Naive thymus-derived CD4-positive, alpha-beta T cell (primary cell): ENCODE measurements at places on chromosomes 7 and 10. TPM values are rescaled to one million over a fixed set of nuclear protein-coding genes. Genes with fewer than 3 reads are reported as not detected.

DNA sequence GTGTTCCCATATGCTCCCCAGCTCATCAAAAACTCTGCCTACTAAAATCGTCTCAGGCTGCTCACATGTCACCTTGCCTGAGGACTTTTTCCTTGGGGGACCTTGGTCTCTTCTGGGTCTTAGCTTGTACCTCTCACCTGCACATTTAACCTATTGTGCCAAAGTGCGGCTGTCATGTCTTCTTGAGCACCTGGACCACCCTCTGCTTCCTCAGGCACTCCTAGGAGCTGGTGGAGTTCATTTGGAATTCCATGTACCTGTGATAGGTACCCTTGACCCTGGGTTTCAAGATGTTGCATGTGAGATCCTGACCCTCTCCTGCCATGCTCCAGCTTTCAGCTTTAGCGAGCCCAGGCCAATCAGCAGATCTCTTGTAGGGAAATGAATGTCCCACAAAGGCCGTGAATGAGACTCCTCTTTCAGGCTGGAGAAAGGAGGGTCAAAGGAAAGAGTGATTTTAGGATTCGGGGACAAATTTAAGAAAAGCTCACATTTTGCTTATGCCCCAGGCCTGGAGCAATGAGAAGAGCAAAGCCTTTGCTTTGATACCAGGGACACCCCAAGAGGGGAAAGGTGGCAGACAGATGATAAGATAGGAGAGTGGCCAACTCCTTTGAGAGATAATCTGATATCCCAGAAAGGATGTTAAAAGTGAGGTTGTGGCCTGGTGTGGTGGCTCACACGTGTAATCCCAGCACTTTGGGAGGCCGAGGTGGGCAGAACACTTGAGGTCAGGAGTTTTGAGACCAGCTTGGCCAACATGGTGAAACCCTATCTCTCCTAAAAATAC lies 10.6 kb upstream of the DNAJB12 start:
- DNase-seq: no peak

DNA sequence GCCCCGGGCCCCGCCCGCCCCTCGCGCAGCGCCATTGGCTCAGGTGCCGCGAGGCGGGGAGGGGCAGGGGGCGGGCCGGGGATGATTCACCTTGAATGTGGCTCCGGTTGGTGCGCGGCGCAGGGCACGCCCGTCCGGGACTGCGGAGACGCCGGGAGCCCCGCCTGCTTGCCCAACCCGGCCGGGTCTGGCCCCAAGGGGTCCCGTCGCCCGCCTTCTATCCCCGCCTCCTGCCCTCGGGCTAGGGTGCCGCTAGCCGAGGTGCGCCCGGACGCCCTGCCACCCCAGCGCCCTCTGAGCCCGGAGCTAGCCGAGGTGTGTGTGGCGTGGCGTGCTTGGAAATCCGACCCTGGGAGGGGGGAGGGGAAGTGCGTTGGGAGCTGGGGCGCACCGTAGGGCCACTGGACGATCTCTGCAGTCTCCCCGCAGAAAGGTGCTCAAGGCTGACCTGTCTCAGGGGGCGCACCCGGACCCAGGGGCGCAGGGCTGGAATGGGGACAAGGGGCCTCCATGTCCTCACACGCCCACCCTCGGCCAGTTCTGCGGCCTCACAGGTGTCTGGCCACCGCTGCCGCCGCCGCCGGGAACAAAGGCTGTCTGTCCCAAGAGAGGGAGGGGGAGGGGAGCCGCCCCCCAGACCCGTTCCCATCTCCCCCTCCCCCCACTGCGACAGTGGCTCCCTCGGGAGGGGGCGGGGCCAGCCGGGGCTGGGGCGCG lies 168.9 kb downstream of the NRF1 start:
- DNase-seq: peak; percentile 71

- peak; percentile 36 for DNase-seq
Measured at GRCh38 chr10:79069325-79070080, 737 bp downstream of the ZMIZ1 start.

GRCh38 chr7:47622946-47623640 lies 41.2 kb upstream of the TNS3 start:
- DNase-seq: no peak

DNA sequence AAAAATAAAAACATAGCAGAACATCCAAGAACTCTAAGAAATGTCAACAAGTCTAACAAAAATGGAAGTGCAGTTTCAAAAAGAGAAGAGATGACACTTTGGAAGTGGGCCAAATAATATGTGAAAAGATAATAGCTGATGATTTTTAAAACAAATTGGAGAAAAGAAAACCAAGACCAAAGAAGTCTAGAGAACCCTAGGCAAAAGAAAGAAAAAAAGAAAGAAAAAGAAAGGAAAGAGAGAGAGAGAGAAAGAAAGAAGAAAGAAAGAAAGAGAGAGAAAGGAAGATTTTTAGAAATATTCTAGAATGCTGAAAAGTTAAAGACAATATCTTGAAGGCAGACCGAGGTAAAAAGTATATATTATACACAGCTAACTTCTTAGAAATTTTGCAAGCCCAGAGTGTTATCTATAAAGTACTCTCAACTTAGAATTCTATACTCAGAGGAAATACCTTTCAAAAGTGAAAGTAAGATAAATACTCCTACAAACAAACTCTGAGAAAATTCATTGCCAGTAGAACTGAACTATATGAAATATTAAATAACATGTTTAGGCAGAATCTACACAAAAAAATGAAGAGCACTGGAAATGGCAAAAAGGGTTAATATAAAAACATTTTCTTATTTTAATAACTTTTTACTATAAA lies 138.7 kb upstream of the SMIM30 start:
- no peak for DNase-seq

DNA sequence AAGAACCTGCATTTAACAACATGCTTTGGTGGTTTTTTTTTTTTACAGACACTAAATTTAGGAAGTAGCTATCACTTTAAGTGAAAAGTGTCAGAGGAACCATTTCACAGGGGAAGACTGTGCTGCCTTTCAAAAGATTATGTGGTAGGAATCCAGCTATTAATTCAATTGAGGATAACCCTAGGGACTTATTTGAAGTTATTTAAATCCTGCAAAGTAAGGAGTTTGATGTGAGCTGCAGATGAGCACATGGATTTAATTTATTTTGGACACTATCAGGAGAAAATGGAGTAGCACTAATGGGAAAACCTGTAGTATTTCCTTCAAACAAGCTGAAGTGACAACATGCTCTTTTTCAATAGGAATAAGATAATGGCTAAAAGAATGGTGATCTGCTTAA lies 419.8 kb downstream of the ANKRD7 start:
- DNase-seq: no peak

GRCh38 chr7:152313831-152314604 lies 121.8 kb downstream of the KMT2C start:
- peak; percentile 44 for DNase-seq

Gene ABCC2
- 2.8 TPM for total RNA-seq

Gene NUTM2E
- 0.49 TPM for total RNA-seq

Gene PRKG1
- 0.19 TPM for total RNA-seq

Gene TRIM50
- not detected for total RNA-seq

Gene CPXM2
- not detected for total RNA-seq
